ENCODE measurements at places on chromosomes 2 and 18. TPM values are rescaled to one million over a fixed set of nuclear protein-coding genes. Genes with fewer than 3 reads are reported as not detected.

GRCh38 chr2:128591861-128592822, 273.5 kb upstream of the HS6ST1 start:
- DNase-seq, result no peak

GRCh38 chr2:240182001-240182400, 41.5 kb upstream of the OTOS start:
- no peak for DNase-seq

GRCh38 chr2:71559080-71559827, 105.9 kb downstream of the DYSF start:
- DNase-seq, result no peak

The SERPINB3 gene
- total RNA-seq, result not detected

The SCYGR4 gene
- not detected for total RNA-seq

DNA sequence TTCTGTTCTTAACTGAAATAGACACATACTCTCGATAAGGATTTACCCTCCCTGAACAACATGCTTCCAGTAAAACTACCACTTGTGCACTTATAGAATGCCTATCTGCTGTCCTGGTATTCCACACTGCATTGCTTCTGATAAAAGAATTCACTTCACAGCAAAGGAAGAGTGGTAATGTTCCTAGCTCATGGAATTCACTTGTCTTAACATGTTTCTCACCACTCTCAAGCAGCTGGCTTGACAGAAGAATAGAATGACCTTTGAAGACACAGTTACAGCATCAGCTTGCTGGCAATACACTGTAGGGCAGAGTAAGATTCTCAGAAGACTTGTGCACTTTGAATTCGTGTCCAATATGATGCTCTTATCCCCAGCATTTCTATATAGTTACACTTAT, 524.1 kb upstream of the CNTNAP5 start:
- DNase-seq, result no peak

- DNase-seq, result no peak
These were observed 4.3 kb downstream of the AOX1 start for GRCh38 chr2:200590090-200590489.

DNA sequence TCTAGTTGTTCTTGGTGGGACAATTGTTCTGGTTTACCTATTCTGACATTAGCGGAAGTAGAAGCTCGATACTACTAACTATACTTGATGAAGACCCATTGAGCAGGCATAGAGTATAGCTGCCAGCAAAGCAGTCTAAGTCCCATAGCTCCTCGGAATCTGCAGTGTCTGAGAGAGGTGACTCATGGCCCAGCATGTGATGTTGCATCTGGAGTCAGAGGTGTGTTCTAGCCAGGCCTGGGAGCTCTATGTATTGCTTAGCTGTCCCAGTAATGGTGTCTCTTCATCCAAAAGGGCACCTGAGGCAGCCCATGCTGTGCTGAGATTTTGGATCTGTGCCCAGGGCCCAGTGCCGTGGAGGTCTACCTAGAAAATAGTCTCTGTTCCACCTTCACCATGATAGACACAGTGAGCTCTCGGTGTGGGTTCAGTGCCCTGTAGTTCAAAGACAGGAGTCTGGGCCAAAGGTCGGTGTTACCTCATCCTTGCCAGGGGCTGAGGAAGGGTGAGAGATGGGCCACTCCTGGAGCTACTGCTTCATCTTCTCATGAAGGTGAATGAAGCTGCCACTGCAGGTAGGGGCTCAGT, 47.3 kb downstream of the MEX3C start:
- peak; percentile 37 for DNase-seq

The SP3 gene
- total RNA-seq, result 91.8 TPM

- no peak for DNase-seq
These were observed 13.9 kb upstream of the RAB17 start for GRCh38 chr2:237604391-237604790.

DNA sequence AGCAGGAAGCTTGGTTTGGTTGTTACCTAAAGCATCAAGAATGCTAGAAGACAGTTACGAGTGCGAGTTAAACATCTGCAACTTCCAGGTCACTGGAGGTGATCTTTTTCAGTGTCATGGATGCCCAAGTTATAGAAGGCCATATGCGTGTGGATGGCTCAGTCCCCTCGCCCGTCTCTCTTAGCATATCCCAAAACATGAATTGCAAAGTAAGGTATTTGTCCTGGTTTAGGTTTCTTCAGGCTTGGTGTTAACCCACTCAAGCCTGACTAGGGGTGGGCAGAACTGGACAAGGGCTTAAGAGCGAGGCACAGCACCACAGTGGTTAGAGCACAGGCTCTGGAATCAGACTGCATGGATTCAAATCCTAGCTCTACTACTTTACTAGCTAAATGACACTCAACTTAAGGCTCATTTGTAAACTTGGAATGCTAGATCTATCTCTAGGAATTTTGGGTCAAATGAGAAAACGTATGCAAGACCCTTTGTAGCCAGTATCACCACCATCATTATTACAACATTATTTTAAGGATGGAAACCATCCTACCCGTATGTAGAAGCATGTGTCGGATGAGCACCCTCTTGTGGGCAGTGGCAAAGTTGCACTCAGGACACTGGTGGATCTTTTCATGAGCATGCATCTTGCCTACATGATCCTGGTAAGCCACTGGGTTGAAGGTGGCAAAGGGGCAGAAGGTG, 11.2 kb downstream of the ZNF142 start:
- DNase-seq, result no peak

- peak; percentile 77 for DNase-seq
These were observed 222.6 kb downstream of the ANAPC1 start for GRCh38 chr2:111661286-111661940.

GRCh38 chr2:114238910-114239559, 203.4 kb upstream of the DPP10 start:
- no peak for DNase-seq

- no peak for DNase-seq
These were observed 54.7 kb downstream of the BCL2 start for GRCh38 chr18:63264871-63265270.

GRCh38 chr2:144948205-144948855, 428.4 kb upstream of the ZEB2 start:
- no peak for DNase-seq

The EIF5B gene
- total RNA-seq, result 51.0 TPM

DNA sequence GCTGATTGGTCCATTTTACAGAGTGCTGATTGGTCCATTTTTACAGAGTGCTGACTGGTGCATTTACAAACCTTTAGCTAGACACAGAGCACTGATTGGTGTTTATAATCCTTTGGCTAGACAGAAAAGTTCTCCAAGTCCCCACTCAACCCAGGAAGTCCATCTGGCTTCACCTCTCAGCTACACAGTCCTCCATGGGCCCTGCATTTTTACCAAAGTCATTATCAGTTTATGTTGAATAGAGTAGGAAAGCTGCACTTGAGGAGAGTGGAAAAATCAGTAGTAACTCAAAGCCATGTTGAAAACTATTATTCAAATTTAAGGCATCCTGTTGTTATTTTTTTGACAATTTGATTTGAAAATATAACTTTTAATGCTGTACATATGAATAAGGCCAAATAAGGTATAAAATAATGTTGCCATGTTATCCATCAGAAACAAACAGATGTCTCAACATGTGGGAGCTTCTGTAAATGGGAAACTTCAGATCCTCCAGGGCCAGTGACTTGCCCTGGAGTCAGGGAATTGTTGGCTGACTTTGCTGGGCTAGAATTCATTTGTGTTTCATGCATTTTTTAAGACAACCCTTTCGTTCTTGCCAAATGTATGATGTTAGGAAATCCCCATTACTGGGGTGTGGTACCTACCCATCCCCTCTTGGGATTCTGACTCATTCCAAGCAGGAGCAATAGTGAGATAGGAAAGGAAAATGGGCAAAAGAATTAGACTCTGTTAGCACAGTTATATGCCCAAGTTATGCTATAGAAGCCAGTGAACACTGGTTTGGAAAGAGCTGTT, 37.8 kb upstream of the CCDC195 start:
- DNase-seq, result no peak

- DNase-seq, result peak; percentile 92
These were observed 1.2 kb downstream of the GATA6 start for GRCh38 chr18:22170421-22171257.

The BCL2 gene
- 37.5 TPM for total RNA-seq

DNA sequence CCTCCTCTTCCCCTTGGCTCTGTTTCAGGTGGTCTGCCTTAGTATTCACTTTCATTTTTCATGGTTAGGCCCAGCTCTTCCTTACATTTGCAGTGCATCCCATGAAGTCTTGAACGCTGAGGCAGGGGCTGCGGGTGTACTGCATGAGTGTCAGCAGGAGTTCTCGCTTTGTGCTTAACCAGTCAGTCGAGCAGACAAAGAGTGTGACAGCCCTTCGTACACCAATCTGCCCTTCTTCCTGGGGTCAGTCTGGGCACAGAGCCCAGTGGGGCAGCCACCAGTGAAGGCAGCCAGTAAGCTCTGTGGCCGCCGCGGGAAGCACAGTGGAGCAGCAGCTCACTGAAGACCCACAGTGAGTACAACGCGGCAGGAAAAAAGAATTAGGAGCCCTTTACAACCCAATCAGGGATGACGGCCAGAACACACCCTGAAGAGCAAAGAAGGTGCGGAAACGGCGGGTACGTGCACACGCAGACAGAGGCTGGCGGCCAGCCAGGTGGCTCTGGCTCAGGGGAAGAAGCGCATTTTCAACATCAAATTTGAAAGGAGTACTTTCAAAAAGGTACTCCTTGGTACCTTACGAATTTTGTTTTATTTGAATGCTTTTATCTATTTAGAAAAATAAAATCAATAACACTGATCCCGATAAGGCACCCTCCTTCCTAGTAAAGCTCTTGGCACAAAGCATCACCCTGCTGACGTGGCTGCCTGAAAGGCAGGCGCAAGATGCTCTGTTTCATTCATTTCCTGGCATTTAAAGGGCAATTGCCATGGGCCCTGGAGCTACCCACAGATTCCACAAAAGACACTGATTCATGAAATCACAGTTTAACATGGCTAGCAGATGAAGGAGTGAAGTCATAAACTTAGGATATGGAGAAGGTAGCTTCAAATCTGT, 47.0 kb upstream of the SEMA4C start:
- no peak for DNase-seq

GRCh38 chr2:63983986-63984605, 35.1 kb downstream of the VPS54 start:
- no peak for DNase-seq

The IL36G gene
- not detected for total RNA-seq

DNA sequence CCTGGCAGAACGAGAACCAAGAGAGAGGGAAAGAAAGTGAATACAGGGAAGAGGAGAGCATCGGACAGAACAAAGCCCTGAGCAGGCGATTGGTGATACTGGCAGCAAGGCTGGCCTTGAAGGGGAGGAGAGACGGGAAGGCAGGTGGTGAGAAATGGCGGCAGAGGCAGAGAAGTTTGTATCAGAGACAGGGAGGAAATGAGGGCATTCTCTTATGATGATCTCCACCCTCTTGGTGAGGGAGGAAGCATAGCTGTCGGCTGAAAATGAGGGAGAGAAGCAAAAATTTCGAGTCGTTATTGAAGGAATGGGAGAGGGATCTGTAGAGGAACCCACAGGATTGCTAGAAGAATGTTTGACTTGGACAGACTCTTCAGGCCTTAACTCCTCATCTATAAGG, 80.6 kb downstream of the CLIP4 start:
- DNase-seq, result no peak

DNA sequence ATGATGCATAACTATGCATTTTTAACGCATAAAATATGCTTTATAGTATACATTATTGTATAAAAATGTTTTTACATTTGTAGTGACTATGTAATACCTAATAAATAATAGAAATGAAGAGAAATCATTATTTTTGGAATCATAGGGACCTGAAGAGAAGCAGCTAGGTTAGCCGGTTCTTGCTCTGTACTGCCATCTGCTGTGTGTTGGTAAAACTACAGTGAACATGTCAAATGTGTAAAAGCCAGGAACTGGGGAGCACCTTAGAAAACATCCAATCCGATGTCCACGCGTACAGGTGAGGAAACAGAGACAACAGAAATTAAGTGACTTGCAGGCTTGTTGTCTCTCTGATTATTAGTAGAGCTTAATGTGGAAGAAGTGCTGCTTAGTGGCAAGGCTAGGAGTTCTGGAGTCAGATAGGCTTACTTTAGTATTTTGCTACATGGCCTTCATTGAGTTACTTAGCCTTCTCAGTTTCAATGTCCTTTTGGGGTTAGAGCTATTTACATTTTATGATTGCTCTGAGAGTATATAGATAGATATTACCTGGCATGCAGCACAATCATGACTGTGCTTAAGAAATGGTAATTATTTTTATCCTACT, 386.5 kb downstream of the DLGAP1 start:
- no peak for DNase-seq

DNA sequence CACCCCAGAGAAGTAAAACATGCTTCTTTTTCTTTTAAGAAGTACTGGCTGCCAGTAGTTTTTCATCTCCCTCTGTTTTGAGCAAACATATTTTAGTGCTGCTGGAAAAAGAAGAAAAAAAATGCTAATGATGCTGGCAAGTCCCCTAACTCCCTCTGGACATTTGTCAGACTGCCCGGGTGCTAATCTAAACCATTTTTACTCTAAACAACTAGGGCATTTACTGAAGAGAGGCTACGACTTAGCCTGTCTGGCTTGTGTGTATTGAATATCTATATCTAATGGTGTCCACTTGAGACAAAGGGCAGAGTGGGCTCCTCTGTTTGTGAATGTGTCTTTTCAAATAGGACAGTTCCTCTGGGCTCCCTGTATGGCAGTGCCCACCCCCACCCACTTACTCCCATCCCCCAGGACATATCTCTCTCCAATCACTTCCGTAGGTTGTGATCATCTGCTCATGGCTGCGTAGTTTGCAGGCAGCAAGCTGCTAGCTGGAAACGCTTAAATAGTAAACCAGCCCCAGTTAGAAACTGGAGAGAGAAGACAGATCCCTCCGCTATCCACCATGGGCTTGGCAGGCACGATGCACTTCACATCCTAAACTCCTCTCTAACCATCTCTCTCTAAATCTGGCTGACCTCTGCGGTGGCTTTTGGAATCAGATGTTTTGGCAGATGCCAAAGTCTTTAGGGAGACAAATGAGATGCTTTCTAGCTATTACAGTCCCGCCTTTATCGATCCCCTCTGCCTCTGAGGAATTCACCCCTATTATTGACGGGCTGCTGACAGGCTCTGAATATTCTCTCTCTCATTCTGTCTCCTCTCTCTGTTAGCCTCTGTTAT, 58.3 kb downstream of the DOCK10 start:
- DNase-seq, result no peak

The ITPRIPL1 gene
- total RNA-seq, result 1.4 TPM

DNA sequence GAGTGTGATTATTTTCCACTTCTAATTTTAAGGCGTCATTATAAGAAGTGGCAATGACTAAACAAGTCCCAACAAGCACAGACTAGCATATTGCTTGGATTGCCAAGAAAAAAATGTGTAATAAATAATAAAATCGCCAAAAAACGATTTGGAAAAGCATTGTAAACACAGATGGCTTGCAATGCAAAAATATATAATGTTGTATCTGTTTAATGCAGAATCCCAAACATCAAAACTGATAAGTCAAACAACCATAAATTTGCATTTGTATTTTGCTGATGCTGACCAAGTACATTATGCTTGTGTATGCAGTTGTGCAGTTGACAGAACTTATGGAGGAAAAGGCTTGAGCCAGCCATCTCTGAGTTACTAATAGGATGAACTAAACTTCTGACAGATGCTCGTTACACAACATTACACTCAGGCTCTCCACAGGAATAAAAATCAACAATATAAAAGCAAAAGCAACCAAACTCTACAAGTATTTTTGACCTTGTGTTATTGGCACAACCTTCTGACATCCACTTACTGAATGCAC, 68.1 kb downstream of the DNER start:
- no peak for DNase-seq

The CDH7 gene
- total RNA-seq, result 0.33 TPM

The SERPINB10 gene
- total RNA-seq, result 2.3 TPM

GRCh38 chr2:147663153-147663961, 181.5 kb upstream of the ACVR2A start:
- peak; percentile 39 for DNase-seq
